CD14-positive monocyte (primary cell): ENCODE measurements at places on chromosomes 5 and 9. TPM values are rescaled to one million over a fixed set of nuclear protein-coding genes. Genes with fewer than 3 reads are reported as not detected.

GRCh38 chr5:134103998-134104654 lies 10.4 kb upstream of the TCF7 start:
- DNase-seq = no peak

DNA sequence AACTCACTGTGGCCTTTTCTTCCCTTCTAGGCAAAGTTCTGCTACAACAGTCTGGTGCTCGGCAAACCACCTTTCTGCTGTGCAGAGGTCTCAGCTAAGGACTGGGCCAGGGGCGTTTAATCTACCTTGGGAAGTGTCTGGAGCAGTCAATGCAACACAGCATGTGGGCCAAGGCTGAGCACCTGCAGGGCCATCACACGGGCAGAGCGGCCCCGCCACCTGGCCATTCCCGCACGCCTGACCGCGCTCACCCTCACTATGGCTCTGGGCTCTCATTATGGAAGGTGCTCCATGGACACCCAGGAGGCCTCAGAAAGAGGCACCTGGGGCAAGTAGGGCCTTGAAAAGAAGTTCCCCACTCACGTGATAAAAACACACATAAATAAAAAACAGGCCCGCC lies 65.7 kb upstream of the TBC1D9B start:
- DNase-seq = no peak

DNA sequence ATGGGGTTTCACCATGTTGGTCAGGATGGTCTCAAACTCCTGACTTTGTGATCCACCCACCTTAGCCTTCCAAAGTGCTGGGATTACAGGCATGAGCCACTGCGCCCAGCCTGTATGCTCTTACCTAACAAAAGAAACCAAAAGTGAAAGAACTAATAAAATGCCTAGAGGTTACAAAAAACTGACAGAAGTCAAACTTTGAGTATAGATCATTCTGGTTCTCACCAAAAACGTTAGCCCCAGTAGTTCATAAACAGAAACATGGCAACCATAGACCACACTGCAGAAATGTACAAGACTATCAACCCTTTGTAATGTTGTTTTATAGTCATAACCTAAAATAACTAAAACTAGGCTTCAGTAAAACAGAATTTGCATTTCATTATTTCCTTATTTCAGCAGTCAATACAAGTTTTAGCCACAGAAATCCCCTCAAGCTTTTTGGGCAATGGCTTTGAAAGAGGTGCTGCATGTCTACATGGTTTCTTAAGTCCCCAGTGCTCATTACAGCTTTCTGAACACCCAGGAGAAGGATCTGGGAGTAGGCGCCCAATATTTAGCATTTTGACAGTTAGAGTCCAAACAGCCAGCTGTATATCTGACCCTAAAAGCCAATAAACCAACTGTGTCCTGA lies 72.5 kb downstream of the EPB41L4A start:
- no peak for DNase-seq

- DNase-seq = no peak
Observed at GRCh38 chr9:73446306-73446705, 294.6 kb downstream of the ANXA1 start.

GRCh38 chr9:110064803-110065202 lies 143.2 kb downstream of the C9orf152 start:
- peak; percentile 82 for DNase-seq

GRCh38 chr9:135877791-135878527 lies 29.4 kb downstream of the CAMSAP1 start:
- DNase-seq = no peak

- DNase-seq = no peak
Observed at GRCh38 chr9:121914017-121914595, 179.0 kb downstream of the TTLL11 start.

GRCh38 chr9:33082538-33083326 lies 6.3 kb upstream of the SMU1 start:
- no peak for DNase-seq

GRCh38 chr9:133737774-133738639 lies at the start of gene SARDH:
Gene SARDH (minus strand): TSS chr9:133738352. CDS start chr9:133734173, 4,179 bp downstream.
- no peak for DNase-seq

- peak; percentile 60 for DNase-seq
Observed at GRCh38 chr9:5621327-5621726, 7.6 kb upstream of the RIC1 start.

GRCh38 chr9:102362470-102363132 lies 624.2 kb upstream of the GRIN3A start:
- DNase-seq = no peak

- no peak for DNase-seq
Observed at GRCh38 chr9:72612449-72612848, 91.0 kb downstream of the TMC1 start.

GRCh38 chr9:130948266-130948665 lies 9.2 kb upstream of the FIBCD1 start:
- no peak for DNase-seq

- no peak for DNase-seq
Observed at GRCh38 chr5:45491368-45491767, 204.8 kb downstream of the HCN1 start.

DNA sequence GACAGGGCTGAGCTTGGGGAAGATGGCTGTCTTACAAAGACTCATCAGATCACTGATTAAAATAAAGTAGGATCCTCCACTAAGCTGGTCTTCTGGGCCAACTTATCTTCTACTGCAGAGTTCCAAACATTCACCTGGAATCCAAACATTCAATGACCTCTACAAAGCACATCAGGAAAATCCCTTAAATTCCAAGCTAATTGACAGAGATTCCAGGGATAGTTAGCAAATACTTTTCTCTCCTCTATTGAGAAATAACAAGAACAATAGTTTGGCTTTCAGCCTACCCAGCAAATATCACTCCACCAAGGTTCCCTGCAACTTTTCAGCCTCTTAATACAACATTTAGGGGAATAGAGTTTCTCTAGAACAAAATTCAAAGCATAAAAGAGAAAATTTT lies 140.6 kb upstream of the LIFR start:
- no peak for DNase-seq

DNA sequence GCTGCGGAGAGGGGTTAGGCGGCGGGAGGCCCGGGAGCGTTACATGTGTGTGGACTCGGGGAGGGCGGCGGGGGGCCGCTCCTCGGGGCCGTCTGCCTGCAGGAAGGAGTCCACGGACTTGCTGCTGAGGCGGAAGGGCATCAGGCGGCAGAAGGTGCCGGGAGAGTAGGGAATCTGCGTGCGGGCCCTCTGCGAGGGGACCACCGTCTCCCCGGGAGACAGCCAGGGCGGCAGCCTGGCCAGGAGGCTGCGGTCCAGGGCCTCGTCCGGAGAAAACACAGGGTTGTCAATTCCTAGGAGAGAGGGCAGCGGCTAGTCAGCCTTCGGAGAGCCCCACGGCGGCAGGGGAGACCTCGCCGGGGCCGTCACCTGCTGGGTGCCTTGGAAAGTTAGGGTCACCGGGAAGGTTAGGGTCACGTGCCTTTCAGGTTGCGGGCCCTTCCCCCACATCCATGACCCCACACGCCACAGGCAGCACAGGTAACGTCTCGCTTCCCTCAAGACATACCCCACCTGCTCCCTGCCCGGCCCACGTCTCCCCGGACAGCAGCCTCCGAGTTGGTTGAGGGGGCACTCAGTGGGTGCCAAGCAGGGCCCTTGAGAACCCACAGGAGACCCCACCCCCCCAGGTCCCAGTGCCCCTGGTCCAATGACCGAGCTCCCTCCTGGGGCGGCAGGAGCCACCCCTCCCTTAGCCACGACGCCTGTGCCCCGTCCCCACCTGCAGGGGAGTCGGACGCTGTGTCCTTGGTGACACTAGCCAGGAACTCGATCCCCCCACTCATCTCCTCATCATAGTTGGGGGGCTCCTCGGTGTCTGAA lies 32.1 kb downstream of the EXOC3 start:
- DNase-seq = no peak

DNA sequence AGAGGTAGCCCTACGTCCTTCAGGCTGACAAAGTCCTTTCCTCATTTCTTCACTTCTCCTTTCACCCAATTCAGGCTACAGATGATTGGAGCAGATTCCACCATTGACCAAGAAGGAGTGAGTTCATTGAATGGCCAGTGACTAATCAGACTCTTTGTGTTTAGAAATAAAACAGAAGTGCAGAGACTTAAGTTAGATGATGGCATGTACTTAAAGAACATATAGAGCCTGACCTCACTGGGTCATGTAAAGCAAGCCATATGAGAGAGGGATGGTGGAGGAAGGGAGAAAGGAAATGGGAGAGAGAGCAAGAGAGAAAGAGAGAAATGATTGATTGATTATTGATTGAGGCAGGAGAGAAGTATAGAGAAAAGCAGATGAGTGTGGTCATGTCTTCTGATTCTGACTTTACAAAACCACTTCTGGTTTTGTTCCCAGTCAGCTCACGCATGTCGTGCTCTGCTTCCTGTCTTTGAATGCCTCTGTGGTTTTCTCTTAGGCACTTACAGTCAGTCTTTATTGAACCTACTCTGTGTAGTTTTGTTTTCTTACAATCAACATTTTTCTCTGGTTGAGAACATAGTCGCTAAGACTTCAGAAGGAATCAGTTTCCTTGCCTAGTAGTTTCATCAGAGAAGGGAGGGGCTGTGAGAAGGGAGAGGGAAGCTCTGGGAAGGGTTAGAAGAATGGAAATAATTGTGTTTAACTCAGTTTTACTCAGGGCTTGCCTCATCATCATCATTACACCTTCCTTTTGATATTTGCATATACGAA lies 149.2 kb upstream of the KLF9 start:
- peak; percentile 97 for DNase-seq

DNA sequence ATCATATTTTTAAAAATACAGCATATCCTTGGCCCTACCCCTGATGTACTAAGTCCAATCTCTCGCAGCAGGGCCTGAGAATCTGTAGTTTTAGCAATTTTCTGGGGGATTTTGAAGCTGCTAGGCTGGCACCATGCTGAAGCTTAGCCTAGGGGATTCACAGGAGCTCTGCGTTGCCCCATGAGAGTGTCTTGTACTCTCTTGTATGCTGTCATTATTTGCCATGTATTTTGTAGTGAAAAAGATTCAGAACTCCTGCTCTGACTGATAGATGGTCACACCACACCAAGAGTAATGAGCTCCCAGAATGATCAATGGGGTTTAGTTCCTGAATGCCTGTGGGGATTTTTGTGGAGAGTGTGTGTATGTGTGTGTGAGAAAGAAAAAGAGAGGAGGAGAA lies 20.7 kb upstream of the TRMT10B start:
- no peak for DNase-seq

The DPH7 gene
- polyA plus RNA-seq = 14.2 TPM

The PAEP gene
- not detected for polyA plus RNA-seq

The SH3RF2 gene
- polyA plus RNA-seq = not detected in 2 replicates

The SLC34A3 gene
- not detected for polyA plus RNA-seq

The MYMK gene
- polyA plus RNA-seq = not detected in 2 replicates

The INSL4 gene
- polyA plus RNA-seq = not detected

The WHRN gene
- 0.13 TPM for polyA plus RNA-seq

The CXCL14 gene
- 0.07 TPM in 1 of 2 replicates, not detected in the other for polyA plus RNA-seq

The PRSS3 gene
- not detected for polyA plus RNA-seq
